Trophoblast cell (in vitro differentiated cells and primary cell): ENCODE measurements at places on chromosomes 6 and 20.
A peak's percentile ranks its signal among the peaks of the same experiment; 100 is the strongest.

GRCh38 chr6:33123732-33124524, 48.1 kb downstream of the HLA-DPB1 start:
- no peaks in the 10 kb centered on the region for H3K4me1 ChIP-seq
- DNase-seq = peak; percentile 29
- no peak overlapping the region for H3K27ac ChIP-seq
- H3K4me3 ChIP-seq = no peak overlapping the region
- no peaks in the 10 kb centered on the region for H3K36me3 ChIP-seq
- H3K27me3 ChIP-seq = no peaks in the 10 kb centered on the region

- DNase-seq = no peak
- no peak overlapping the region for H3K4me3 ChIP-seq
- no peaks in the 10 kb centered on the region for H3K36me3 ChIP-seq
- no peaks in the 10 kb centered on the region for H3K27me3 ChIP-seq
- no peaks in the 10 kb centered on the region for H3K4me1 ChIP-seq
- H3K27ac ChIP-seq = no peak overlapping the region
Observed at GRCh38 chr6:163333038-163333437, 81.5 kb upstream of the QKI start.

GRCh38 chr6:105310371-105310770, 92.5 kb downstream of the PREP start:
- no peaks in the 10 kb centered on the region for H3K27me3 ChIP-seq
- H3K36me3 ChIP-seq = peaks cover 3% of the 10 kb centered on the region
- no peak overlapping the region for H3K27ac ChIP-seq
- DNase-seq = no peak
- H3K4me1 ChIP-seq = no peaks in the 10 kb centered on the region
- no peak overlapping the region for H3K4me3 ChIP-seq

DNA sequence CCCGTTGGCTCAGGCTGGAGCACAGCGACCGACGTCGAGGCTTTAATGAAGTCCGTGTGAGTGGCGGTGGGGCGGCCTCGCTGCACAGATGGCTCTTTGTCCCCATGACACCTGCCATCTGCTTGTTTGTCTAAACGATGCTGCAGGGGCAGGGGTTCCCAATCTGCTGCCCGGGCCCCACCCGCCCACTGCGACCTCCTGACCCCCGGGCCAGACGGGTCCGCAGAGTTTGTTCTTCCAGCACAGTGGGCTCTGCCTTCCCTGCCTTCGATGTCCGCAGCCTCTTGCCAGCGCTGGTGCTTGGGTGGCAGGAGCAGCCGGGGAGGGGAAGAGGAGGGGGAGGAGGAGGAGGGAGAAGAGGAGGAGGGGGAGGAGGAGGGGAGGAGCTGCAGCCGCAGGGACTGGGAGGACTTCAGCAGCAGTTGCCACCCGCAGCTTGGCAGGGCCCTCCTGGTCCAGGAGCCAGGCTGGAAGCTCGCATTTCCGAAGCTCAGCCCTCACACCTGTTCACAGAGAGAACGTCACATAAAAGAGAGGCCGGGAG, 210.0 kb downstream of the DLL1 start:
- DNase-seq = no peak
- no peaks in the 10 kb centered on the region for H3K36me3 ChIP-seq
- H3K27me3 ChIP-seq = no peaks in the 10 kb centered on the region
- no peaks in the 10 kb centered on the region for H3K4me1 ChIP-seq

GRCh38 chr6:79094938-79095337, 16.9 kb upstream of the PHIP start:
- no peaks in the 10 kb centered on the region for H3K36me3 ChIP-seq
- H3K27me3 ChIP-seq = no peaks in the 10 kb centered on the region
- no peak overlapping the region for H3K27ac ChIP-seq
- H3K4me3 ChIP-seq = no peak overlapping the region
- no peaks in the 10 kb centered on the region for H3K4me1 ChIP-seq
- no peak for DNase-seq

DNA sequence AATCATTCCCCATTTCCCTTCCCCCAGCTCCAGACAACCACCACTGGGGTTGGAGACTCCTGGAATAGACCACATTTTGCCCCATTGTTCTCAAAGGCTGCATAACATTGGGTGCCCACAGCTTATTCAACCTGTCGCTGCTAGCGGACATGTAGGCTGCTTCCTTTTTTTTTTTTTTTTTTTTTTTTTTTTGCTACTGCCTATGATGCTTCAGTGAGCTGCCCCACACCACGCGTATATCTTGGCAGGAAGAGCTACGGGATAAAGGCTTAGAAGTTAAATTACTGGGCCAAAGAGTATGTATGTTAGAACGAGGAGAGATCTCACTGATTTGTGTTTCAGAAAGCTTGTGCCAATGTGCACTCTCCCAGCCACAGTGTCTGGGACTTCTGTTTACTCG, 7.0 kb downstream of the LBP start:
- H3K36me3 ChIP-seq = no peaks in the 10 kb centered on the region
- H3K27ac ChIP-seq = no peak overlapping the region
- H3K27me3 ChIP-seq = no peaks in the 10 kb centered on the region
- H3K4me3 ChIP-seq = no peak overlapping the region
- no peaks in the 10 kb centered on the region for H3K4me1 ChIP-seq

- H3K36me3 ChIP-seq = no peaks in the 10 kb centered on the region
- H3K27ac ChIP-seq = peak overlapping the region; percentile 32
- peaks cover 5% of the 10 kb centered on the region for H3K4me1 ChIP-seq
Observed at GRCh38 chr20:39822667-39823066, 860.5 kb downstream of the DHX35 start.

DNA sequence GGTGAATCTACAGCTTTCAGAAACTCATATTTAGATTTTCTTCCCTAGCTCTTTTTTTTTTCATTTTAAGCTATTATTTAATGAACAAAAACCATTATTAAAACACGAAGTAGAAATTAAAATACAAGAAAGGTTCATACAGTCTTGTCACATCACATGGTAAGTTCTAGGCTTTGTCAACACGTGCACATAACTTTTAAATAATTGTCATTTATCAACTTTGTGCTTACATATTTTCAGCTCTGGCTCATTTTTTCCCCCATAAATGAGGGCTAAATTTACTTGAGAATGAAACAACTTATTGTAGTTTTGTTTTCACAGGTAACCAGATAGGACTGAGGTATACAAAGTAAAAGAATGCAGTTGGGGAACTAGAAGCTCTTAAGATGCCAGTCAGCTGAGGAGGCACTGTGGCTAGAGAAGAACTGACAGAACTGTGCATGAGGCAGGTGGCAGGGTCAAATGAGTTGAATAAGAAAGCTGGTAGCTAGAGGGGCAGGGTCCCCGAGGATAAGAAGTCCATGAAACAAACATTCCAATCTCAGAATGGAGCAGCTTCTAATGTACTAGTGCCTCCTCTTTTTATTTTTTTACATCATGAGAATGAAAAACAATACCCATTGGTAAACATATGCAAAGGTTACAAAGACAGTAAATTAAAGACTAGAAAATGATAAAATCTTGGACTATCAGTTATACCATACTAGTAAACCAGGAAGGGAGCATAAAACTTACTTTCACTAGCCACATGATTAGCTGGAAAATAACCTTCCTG, 141.5 kb downstream of the MYB start:
- no peaks in the 10 kb centered on the region for H3K36me3 ChIP-seq
- H3K27ac ChIP-seq = no peak overlapping the region
- H3K27me3 ChIP-seq = no peaks in the 10 kb centered on the region

DNA sequence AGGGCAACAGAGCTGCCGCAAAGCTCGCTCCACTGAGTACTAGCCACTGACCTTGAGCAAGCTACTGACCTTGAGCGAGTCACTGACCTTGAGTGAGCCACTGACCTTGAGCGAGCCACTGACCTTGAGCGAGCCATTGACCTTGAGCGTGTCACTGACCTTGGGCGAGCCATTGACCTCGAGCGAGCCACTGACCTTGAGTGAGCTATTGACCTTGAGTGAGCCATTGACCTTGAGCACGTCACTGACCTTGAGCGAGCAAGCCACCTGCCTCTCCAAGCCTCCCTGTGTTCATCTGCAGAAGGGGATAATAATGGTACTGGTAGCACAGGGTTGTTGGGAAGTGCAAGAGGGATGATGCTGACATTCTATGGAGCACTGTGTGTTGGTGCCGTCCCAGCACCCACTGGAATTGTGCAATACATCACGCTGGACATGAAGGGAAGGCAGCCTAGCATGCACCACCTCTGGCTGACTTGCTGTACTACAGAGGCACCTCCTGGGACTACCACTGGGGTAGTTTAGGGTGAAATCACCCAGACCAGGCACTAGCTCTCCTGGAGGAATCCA, 60.2 kb downstream of the CTCFL start:
- H3K27me3 ChIP-seq = no peaks in the 10 kb centered on the region
- no peak overlapping the region for H3K4me3 ChIP-seq
- H3K27ac ChIP-seq = no peak overlapping the region
- H3K36me3 ChIP-seq = no peaks in the 10 kb centered on the region

DNA sequence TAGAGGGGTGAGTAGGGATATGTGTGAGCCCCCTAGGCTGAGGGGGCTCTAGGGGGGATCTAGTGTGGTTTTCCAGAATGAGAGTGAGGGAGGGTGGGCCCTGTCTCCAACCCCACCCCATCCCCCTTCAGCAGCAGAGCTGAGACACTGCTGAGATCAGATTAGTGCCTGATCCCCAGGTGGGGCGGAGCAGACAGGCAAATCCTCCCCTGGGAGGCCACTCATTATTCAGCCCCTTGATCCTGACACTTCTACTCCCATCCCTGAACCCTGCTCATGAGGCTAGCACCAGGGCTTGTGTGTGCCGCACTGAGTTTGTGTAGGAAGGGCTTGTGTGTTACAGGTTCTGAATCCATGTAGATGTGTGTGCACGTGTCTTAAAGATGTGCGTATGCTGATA, 42.5 kb downstream of the SPDEF start:
- DNase-seq = no peak
- H3K27me3 ChIP-seq = peaks cover 10% of the 10 kb centered on the region
- no peak overlapping the region for H3K4me3 ChIP-seq
- no peak overlapping the region for H3K27ac ChIP-seq

DNA sequence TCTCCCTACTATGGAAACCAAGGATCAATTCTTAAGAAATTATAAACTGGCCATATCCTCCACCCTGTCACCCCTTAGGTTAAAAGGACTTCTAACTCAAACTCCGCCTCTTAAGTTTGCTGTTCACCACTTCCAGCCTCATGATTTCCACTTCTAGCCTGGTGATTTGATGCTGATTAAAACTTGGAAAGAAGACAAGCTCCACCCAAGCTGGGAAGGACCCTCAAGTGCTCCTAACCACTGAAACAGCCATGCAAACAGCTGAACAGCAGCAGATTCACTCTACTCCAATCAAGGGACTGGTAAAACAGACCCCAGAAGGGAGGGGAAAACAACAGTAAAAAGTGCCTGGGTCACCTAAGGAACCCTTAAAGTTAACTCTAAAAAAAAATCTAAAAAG, 10.3 kb downstream of the LCA5 start:
- DNase-seq = no peak
- H3K4me1 ChIP-seq = peaks cover 2% of the 10 kb centered on the region
- H3K27ac ChIP-seq = no peak overlapping the region
- H3K4me3 ChIP-seq = no peak overlapping the region
- H3K36me3 ChIP-seq = no peaks in the 10 kb centered on the region

DNA sequence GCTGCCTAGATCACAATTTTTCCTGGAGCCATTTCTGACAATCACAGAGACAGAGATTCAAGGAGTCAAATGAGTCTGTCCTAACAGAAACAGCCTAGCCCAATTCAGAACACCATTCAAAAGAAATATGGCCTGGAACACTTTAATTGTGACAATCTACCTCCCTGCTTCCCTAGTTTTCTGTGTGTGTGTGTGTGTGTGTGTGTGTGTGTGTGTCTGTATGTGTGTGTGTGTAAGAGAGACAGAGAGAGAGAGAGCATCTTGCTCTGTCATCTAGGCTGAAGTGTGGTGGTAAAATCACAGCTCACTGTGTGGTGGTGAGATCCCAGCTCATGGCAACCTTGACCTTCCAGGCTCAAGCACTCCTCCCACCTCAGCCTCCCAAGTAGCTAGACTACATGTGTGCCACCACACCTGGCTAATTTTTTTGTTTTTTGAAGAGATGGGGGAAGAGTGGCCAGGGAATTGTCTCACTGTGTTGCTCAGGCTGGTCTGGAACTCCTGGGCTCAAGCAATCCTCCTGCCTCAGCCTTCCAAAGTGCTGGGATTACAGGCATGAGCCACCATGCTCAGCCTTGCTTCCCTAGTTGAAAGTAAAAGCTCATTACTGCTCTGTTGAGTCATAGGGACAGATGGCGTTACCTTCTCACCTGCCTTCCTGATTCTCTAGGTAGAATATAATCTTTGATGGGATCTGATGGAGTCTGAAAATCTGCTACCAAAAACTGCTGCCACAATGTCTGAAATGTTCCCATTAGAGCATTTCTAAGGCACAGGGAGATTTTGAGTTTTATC, 89.6 kb upstream of the BEND6 start:
- H3K36me3 ChIP-seq = no peaks in the 10 kb centered on the region
- no peaks in the 10 kb centered on the region for H3K4me1 ChIP-seq
- H3K27ac ChIP-seq = no peak overlapping the region
- no peak for DNase-seq
- no peak overlapping the region for H3K4me3 ChIP-seq

DNA sequence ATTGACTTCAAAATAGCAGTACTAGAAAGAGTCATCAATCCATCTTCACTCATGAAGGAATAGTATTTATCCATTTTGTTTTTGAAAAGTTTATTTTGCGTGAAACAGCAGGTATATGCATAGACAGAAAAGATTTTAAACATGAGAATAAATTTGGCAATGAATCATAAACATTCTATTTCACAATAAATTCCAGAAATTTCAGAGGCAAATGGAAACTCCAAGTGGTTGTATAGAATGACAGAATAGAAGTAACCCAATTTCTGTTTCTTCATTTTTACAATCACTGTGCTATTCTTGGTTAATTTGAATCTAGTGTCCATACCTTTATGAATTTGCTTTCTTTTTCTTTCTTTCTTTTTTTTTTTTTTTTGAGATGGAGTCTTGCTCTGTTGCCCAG, 173.0 kb upstream of the ECI2 start:
- no peak overlapping the region for H3K27ac ChIP-seq
- peaks cover 2% of the 10 kb centered on the region for H3K36me3 ChIP-seq
- no peak overlapping the region for H3K4me3 ChIP-seq
- H3K27me3 ChIP-seq = no peaks in the 10 kb centered on the region
- peaks cover 1% of the 10 kb centered on the region for H3K4me1 ChIP-seq

- no peak for DNase-seq
- H3K27me3 ChIP-seq = no peaks in the 10 kb centered on the region
- no peak overlapping the region for H3K4me3 ChIP-seq
- H3K27ac ChIP-seq = no peak overlapping the region
- no peaks in the 10 kb centered on the region for H3K4me1 ChIP-seq
Observed at GRCh38 chr20:30506100-30506499, 751.4 kb upstream of the DEFB115 start.

- no peak overlapping the region for H3K27ac ChIP-seq
- H3K4me1 ChIP-seq = peaks cover 4% of the 10 kb centered on the region
- H3K4me3 ChIP-seq = no peak overlapping the region
Observed at GRCh38 chr20:44296011-44296410, 15.0 kb downstream of the FITM2 start.
